Activated naive CD4-positive, alpha-beta T cell treated with anti-CD3 and anti-CD28 coated beads, Interleukin-2, amount 50 U/mL, for 72 hours (primary cell): ENCODE measurements at places on chromosomes 7 and 10. TPM values are rescaled to one million over a fixed set of nuclear protein-coding genes. Genes with fewer than 3 reads are reported as not detected.

Gene SMKR1
- total RNA-seq: 1.0 TPM

Gene NKX6-2
- not detected for total RNA-seq

Gene VKORC1L1
- total RNA-seq: 13.6 TPM

GRCh38 chr10:102800611-102801335 lies 36.4 kb downstream of the CYP17A1 start:
- DNase-seq: no peak

DNA sequence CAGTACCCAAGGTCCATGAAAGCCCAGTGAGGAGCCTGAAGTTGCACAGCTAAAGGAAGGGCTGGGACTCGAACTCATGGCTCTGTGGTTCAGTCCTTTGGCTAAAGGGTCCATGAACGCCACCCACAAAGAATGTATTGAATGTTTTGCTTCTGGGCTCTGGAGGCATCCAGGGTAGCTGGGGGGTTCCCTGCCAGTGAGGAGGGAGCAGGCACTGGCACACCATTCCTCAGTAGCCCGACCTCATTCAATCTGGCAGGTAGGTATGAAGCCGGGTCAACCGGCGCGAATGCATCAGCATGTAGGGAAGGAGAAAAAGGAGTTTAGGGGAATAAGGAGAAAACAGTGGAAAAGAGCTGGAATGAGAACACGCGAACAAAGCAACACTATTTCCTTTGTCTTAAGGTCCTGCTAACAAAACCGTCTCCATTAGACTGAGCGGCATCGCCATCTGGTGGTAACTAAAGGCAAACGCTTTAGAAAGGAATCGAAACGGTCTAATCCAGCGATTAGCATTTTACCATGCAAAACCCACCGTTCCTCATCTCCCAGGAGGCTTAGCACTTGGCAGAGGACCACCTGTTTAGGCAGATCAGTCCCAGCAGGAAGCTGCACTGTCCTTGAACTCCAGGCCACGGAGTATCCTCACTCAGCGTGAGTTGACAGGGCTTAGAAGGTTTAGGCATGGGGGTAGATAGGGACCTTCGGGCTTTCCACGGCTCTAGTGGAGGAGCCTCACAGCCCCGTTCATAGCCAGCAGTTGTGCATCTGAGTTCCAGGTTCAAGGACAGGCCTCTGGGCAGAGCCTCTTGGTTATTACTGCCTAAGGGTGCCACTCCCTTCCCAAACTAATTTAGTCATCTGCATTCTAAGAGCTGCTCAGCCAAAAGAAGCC lies 122.8 kb downstream of the UBE2H start:
- DNase-seq: no peak

DNA sequence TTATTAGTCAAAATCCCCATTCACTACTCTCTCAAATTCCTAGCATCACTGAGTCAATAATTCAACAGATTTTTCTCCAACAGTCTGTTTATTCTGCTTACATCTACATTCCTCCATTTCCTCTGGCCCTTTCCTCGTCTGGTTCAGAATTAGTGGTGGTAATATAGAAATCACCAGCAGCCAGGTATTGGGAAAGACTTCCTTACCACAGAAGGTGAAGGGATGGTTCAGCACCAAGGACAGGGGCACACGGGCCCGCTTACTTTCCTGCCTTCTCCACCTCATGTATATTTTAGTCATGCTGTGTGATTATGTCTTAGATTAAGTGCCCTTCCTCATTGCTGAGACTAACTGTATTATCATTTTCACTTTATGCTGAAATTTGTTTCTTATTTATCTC lies 70.4 kb upstream of the APBB1IP start:
- no peak for DNase-seq

DNA sequence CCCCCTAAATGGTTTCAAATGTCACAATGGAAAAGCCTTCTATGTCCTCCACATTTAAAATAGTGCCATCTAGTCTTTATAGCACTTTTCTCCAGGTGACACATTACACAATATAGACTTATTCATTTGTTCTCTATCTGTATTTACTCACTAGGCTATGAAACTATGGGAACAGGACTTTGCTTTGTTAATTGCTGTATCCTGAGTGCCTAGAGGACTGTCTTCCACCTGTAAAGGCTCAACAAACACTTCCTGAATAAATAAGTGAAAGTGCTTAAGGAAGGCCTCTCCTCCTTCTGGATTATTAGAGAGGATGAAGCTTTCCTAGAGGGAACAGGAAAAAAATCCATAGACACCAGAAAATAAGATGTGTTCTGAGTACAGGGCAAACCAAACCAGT lies 397.6 kb upstream of the LRRN3 start:
- DNase-seq: no peak
